ENCODE measurements at places on chromosomes 12 and 14.

DNA sequence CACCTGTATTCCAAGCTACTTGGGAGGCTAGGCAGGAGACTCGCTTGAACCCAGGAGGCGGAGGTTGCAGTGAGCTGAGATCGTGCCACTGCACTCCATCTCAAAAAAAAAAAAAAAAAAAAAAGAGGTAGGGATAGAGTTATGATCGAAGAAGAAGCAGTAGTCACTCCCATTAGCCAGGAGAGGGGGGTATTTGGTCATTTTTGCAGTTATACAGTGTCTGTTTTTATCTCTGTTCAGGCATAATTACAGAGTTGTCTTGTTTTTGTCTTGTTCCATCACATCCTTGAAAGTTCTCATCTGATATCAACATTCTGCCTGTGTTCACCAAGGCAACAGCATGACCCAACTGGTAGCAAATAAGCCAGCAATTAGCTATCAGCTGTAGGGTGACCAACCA lies 98.5 kb upstream of the TMPO start:
- peak; percentile 49 for DNase-seq

DNA sequence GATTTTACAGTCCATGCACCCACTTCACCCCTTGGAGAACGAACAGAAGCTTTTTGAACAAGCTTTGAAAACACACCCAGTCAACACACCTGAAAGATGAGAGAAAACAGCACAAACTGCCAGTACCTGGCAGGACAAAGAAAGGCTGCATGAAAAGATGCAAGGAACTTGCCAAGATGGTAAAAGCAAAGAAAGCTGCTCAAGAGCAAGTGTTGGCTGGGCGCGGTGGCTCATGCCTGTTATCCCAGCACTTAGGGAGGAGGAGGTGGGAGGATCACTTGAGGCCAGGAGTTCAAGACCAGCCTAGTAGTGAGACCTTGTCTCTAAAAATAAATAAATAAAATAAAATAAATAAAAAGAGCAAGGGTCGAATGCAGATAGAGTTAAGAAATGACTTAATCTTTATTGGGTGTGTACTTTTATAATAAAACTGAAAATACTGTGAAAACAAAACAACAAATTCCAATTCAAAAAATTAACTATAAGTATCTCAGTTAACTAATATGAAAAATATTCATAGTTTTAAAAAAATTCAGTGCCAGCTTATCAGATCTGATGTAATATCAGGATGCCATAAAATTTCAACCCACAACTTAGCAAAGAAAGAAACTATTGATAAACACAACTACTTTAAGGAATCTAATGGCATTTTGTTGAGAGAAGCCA lies 59.2 kb downstream of the HECTD4 start:
- DNase-seq, result no peak

DNA sequence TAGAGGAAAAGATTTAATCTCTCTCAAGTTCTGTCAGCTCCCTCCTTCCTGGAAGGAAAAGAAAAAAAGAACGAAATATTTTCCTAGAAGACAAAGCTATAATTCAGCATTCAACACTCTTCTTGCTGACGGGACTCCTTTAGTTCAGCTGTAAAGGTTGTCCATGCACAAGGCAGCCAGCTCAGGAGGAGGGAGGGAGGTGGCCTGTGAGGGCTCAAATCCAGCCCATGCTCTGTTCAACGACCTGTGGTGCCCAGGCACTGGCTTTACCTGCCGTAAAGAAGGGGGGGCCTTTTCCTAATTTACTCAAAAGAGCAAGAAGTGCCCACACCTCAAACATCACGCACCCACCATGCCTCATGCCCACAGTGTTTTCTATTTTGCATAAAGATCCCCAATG lies 109.3 kb downstream of the TMTC1 start:
- no peak for DNase-seq

GRCh38 chr12:100372853-100373640 lies 16.2 kb downstream of the SLC17A8 start:
- no peak for DNase-seq

DNA sequence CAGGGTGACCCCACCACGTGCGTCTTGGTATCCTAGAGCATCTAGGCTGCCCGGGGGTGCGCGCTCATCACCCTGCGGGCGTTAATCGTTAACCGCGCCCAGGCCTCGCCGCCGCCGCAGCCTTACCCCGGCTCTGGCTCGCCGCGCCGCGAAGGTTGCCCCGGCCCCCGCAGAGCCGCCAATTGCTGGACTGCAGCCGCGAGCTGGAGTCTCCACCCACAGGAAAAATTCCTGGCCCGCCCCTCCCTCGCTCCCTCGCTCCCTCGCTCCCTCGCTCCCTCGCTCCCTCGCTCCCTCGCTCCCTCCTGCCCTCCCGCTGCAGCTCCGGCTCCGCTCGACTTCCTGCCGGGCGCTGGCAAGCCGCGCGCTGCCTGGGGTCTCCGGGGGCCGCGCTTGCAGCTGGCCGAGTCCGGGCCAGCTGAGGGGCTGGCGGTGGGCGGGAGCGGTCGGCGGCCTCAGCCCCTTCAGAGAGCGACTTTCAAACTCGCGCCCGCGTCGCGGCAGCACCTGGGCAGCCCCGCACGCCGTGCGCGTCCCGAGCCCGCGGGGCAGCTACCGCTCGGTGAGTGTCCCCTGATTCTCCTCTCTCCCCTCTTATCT lies at the start of gene PLEKHG3:
TSS of gene PLEKHG3 (plus strand) at position 282 of the 600 bp plus-strand sequence. CDS start 23,208 bp downstream, outside the sequence.
- peak; percentile 45 for DNase-seq

DNA sequence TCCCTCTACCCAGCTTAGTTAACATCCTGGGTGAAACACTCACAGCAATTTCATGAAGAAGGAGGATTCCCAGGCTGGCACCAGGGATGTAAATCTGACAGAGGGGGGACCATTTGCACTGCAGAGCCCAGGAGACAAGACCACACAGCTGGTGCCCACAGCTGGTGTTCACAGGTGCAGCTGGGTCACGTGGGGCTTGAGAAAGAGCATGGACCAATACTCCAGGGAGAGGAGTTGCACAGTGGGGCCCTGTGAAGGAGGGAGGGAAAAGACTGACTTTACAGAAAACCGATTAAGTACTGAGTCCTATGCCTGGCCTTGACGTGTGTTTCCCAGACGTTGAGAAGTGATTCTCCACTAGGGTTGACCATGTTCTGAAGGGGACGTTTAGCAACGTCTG lies 1316.7 kb upstream of the TMEM132C start:
- no peak for DNase-seq
